ENCODE measurements at places on chromosomes 1 and 21.

- no peak for DNase-seq
These were observed 210.1 kb downstream of the GIPC2 start for GRCh38 chr1:78255846-78256245.

GRCh38 chr1:201487742-201488141, 18.8 kb upstream of the PHLDA3 start:
- no peak for DNase-seq

DNA sequence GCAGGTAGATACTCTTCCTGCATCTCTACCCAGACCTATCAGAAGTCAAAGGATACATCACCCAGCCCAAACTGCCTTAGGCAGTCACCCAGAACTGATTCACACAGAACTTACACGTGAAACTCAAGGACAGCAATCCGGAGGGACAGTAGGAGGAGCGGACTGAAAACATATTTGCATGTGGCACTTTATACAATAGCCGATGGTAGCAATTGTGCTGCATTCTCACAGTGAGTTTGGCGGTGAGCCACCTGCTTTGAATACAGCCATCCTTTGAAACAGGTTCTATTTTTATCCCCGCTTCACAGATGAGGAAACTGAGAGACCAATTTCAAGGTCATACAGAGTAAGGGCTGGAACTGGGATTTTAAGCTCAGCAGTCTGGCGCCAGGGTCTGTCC, 69.5 kb downstream of the EDEM3 start:
- no peak for DNase-seq

GRCh38 chr1:111880881-111881837, 108.3 kb downstream of the KCND3 start:
- no peak for DNase-seq

- DNase-seq = no peak
These were observed 44.2 kb upstream of the MAB21L3 start for GRCh38 chr1:116066868-116067565.

GRCh38 chr1:17197696-17198095, 7.2 kb upstream of the PADI1 start:
- DNase-seq = no peak
